Karpas-422 (cell line): ENCODE measurements at places on chromosomes 5 and 9.

DNA sequence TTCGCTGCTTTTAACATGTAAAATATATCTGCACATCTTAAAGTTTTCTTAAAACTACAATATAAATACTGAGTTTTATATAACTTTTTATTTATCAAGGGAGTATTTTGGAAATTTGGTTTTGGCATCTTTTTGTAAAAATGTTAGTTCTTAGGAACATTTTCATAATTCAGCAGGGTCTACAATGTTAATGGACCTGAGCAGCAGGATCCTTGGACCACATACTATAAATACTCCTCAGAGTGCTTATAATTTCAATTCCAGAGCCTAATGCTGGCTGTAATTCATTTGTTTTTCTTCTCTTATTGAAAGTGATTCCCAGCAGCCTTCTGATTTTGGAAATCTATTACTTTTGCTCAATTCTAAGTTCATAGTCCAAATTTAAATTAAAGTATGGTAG, 1216.2 kb downstream of the MAT2B start:
- DNase-seq = no peak

DNA sequence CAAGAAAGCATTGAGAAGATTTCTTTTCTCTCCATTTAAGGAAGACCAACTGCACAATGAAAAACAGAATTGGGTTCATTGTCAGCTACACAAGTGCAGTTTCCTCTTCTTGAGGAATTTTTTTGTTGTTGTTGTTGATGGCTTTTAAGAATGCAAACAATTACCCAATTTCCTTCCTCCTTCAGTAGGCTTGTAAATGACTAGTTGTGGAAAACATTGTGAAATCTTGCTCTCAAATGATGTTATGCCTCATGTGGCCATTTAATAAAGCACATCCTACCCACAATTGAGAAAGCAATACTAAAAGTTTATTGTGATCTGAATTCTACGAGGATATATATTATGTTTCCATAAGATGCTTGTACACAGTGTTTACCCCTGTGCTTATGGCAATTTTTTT, 171.6 kb downstream of the FAM174A start:
- peak; percentile 50 for DNase-seq

- no peak for DNase-seq
Observed at GRCh38 chr5:165425594-165425993, 1920.2 kb downstream of the MAT2B start.

DNA sequence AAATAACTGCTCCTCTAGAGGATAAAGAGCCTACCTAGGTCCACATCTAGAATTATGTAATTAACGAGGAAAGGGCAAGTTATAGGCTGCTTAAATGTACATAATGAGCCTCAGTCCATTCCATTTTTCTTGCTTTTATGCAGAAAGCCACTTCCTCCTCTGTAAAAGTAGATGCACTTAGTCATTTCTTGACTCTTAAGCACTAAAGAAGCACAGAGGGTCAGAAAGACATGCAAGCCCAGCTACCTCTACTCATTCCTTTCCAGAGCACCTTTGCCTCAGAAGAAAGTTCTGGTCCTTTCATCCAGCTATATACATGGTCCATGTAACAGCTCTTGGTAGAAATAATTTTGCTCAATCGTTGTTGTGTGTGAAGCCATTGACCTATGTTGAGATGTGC, 308.0 kb upstream of the NREP start:
- DNase-seq = no peak

GRCh38 chr5:140966293-140967225, at the start of gene PCDHAC2:
PCDHAC2 (plus strand) TSS chr5:140966476; CDS start chr5:140966767, 291 bp downstream.
- no peak for DNase-seq

DNA sequence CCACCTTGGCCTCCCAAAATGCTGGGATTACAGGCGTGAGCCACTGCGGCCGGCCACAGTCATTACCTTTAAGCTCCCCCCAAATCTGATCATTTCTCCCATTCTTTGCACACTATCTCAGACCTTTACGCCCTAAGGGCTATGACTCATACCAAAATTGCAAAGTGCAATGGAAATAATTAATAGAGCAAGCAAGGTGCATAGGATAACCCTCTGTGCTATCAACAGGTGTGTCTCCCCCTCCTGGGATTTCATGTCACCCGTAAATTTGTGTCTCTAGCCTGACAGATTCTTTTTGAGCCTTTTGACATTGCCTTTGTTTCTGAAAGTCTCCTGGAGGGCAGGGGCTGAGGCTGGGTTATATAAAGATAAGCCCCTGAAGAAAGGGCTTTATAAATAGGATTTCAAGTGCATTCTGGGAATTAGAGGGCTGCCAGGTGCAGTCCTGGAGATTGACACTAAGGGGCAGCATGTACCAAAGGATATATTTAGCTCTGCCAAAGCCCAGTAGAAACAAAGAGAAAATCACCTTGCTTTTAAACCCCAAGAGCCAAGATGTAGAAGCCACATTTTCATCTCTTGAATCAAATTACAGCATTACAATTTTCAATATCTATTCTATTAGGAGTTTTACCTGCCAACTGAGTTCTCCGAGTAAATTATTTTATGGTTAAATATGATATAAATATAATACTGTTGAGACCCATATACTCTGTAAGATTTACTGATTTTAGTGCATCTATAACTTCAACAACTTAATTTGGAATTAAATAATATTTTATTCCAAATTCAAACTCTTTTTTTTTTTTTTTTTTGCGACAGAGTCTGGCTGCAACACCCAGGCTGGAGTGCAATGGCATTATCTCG, 18.2 kb downstream of the S100Z start:
- DNase-seq = peak; percentile 90

GRCh38 chr9:94005272-94005901, 50.2 kb upstream of the BARX1 start:
- DNase-seq = no peak

DNA sequence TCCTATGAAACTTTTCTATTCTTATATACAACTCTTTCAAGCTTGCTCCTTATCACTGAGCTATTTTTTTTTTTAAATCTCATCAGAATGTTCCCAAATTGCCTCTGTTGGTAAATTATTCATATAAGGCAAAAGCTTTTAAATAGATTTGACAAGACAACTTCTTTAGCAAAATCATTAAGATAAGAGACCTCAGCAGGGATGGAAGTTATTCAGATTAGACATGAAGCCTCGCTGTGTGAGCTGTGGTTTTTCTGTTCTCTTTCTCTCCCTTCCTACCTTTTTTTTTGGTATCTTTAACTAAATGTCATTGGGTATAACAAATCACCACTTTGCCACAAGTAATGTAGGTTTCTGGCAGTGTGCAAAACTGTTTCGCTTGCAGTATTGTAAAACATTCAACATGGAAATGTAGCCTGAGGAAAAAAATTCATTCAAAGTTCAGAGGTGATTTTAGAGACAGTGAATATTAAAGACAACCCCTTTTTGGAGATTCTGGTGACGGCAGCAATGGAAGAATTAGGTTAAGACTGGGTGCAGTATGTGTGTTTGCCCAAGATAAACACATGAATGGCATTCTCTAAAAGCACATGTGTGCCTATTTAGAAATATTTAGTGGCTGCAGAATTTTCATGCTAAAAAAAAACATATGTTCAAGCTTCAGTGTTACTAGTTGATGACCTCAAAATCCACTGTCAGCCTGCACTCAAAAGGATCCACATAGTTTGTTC, 467.1 kb downstream of the ZNF608 start:
- no peak for DNase-seq

GRCh38 chr5:133052317-133053175, 733 bp downstream of the HSPA4 start:
- DNase-seq = peak; percentile 91

DNA sequence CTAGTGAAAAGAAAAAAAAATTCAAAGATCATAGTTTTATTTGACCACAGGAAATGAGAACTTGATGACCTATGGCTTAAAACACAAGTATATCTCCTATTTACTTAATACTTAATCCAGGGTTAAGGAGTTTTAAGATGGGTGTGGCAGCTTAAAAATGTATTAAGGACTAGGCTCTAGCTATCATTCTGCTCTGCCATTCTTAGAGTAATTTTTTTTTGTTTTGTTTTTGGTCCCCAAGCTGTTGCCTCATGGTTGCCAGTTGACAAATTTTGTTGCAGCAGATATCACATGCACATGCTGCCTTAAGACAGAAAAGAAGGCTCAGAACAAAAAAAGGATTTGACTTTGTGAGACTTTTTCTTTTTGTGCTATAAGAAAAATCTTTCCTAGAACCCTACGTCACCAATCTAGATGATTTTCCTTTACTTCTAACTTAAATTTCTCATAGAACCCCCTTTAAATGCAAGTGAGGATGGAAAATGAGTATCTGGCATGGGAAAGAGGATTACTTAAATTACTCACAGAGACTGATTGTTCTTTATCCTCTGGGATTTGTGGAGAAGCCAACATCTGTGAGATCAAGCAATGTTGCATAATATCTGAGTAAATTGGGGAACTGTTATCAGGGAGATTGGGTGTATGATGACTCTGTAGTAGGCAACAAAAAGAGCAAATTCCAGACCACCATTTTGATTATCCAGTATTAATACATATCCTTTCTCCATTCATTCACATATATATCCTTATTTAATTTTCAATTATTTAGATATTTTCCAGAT, 364.7 kb upstream of the CD180 start:
- no peak for DNase-seq

- DNase-seq = no peak
Observed at GRCh38 chr9:135732569-135733257, 30.7 kb downstream of the KCNT1 start.

DNA sequence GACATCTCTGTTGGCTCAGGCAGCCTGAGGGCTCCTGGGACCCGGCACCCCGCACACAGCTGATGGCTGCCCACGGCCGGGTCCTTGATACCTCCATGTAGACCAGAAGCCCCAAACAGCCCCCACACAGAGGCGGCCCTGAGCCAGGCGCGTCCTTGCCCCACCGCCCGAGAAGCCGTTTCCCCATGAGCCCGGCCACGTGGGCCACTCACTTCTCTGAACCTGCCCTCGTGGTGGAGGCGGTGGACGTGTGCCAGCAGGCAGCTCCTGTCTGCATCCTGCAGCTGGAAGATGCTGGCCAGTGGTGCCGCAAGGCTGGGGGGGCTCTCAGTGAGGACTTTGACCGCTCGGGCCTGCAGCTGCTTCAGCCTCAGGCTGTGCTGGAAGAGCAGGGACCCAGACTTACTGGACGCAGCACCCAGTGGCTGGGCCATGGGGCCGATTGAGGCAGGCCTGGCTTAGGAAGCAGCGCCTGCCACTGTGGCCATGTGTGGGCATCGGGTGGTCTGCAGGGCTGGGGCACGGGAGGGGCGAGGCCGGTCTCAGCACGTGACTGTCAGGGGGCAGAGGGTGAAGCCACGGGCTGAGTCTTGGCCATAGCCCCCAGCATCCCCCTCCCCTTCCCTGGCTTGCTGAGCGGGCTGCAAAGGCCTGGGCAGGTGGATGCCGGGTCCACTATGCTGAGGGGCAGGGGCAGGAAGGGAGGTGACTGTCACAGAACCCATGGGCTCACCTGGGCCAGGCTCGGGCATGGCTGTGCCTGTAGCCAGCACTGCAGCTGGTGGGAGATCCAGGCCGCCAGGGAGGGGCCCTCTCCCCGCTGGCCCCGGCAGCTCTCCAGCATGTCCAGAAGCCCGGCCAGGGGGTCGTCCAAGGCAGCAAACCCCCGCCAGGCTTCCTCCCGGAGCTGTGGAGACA, 50.0 kb downstream of the EXD3 start:
- DNase-seq = no peak

GRCh38 chr5:42518595-42519221, 95.5 kb downstream of the GHR start:
- DNase-seq = no peak

GRCh38 chr5:94440015-94440414, 178.4 kb downstream of the KIAA0825 start:
- DNase-seq = no peak

DNA sequence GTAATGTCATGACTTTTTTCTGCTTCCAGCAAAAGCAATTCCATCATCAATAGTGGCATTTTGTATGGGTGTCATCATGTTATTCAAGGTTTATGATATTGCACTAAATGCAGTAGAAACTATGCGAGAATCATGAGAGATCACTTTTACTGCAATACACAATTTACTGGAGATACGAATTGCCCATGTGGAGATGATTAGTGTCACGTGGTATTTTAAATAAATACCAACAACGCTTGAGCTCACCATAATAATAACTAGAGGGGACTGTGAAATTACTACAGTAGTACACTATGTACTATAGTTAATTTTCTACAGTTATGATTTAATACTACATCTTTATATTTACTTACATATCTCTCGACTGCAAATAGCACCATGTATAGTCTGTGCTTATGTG, 49.7 kb downstream of the FAM174A start:
- no peak for DNase-seq

GRCh38 chr9:112097712-112098688, 77.1 kb downstream of the SUSD1 start:
- DNase-seq = peak; percentile 93

- DNase-seq = no peak
Observed at GRCh38 chr9:137057545-137057944, 3.7 kb upstream of the ENTPD2 start.

GRCh38 chr5:4068171-4068570, 472.5 kb downstream of the IRX1 start:
- DNase-seq = no peak

- no peak for DNase-seq
Observed at GRCh38 chr9:100848726-100849125, 179.8 kb upstream of the PLPPR1 start.

- peak; percentile 81 for DNase-seq
Observed at GRCh38 chr5:115549154-115549553, 4.6 kb upstream of the FEM1C start.

- DNase-seq = peak; percentile 70
Observed at GRCh38 chr5:77129391-77129990, 42.4 kb upstream of the ZBED3 start.

GRCh38 chr5:144583541-144584449, 413.1 kb downstream of the KCTD16 start:
- DNase-seq = no peak

- peak; percentile 84 for DNase-seq
Observed at GRCh38 chr5:143119881-143120341, 283.6 kb downstream of the NR3C1 start.

DNA sequence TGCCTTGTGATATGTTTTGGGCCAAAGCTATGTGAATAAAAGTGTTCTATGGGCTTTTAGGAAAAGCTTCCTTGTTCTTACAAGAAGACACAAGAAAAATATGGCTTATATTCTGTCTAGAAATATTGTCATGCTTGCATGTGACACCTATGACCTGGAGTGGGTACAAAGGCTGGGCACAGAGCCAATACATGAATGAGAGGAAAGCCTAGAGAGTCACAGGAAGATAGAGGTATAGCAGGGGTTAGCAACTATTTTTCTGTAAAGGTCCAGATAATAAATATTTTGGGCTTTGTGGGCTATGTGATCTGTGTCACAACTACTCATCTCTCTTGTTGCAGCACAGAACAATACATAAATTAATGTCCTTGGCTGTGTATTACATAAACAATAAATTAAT, 196.6 kb upstream of the CD180 start:
- no peak for DNase-seq

DNA sequence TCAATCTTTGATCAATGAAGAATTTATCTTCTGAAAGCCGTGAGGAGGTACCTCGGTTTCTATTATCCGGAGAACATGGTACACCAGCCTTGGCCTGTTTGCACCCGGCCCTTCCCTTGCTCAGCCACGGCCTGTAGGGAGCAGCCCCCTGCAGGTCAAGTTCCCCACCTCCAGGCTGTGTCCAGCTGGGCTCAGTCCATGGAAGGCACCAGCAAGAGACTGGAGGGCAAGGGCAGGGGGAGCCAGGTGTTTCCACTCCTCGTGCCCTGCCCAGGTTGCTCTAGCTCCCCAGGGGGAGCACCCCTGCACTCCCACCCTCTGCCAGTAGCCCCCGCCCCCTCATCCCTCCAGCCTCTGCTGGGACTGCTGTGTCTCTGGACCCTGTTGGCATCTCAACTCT, 87.3 kb upstream of the ADAMTS2 start:
- DNase-seq = no peak
